Fibroblast of skin of right biceps (primary cell): ENCODE measurements at places on chromosomes 12 and 14.

- DNase-seq: peak; percentile 48
Observed at GRCh38 chr12:3727877-3728632, 24.9 kb downstream of the CRACR2A start.

DNA sequence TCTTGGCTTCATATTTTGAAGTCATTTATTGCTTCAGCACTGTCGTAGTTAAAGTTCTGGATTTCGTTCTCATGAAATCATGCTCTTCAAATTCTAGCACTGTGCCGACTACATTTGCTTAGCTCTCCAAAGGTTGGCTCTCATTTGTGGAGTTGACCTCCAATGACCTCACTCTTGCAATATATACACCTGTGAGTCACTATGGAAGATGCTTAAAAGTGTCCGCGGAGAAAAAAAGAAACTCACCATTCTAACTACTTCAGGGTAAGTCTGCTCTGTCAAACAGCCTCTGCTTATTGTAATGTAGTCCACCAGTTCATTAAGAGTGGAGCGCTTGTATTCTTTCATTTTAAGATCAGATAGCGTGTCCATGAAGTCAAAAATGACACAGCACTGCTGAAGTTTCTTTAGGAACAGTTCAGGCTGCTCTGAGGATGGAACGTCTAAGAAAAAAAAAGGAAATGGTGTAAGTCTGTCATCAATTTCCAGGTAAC lies 89.7 kb downstream of the PPP2R5E start:
- no peak for DNase-seq

- no peak for DNase-seq
Observed at GRCh38 chr14:68269136-68269927, 449.8 kb downstream of the RAD51B start.

DNA sequence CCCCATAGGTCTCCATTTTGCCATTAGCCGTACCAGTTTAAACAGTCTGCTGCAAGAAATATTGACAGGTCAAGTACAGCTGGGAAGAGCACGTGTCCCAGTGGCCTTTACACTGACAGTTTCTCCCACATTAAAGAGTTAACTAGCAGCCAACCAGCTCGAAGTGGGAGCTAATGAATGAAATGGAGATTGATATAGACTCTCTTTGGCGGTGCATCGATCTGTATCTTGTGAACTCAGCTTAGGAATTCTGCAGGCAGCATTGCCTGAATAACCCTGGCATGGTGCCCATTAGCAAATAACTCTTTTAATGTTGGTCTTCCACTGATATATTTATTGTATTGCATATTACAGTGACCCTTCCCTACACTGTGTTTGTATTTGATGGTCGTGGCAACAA lies 319.4 kb downstream of the EGLN3 start:
- no peak for DNase-seq

DNA sequence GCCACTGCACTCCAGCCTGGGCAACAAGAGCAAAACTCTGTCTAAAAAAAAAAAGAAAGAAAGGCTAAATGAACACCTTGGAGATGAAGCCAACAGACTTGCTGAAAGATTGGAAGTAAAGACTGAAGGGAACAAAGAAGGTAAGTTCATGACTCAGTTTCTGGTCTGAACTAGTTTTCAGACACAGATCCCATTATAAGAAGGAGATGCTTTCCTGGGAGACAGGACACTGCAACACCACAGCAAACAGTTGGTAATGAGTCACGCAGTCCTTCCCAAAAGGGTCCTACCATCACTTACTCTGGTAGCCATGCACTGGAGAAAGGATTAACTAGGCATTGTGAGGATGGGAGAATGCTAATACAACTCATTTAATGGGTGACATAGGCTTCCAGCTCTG lies 97.2 kb downstream of the SSPN start:
- no peak for DNase-seq

GRCh38 chr12:59282999-59283398 lies 312.8 kb upstream of the SLC16A7 start:
- no peak for DNase-seq

GRCh38 chr14:94103554-94104150 lies 6.9 kb upstream of the IFI27 start:
- DNase-seq: no peak

DNA sequence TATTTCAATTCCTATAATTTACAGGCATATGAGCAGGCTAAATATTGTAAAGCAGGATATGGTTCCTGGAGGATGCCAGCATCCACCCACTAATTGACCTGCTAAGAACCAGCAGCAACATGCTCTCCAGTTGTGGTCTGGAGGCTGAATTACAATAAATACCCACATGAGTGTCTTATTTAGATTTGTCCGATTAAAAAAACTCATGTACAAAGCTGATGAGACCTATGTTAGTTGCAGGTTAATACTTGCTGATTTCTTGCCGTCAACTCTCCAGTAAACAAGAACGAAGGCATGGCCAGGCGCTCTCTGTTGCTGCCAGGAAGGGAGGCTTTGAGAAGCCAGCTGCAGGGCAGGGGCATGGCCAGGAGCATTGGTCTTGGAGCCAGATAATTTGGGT lies 169.3 kb upstream of the PRICKLE1 start:
- no peak for DNase-seq

GRCh38 chr12:117502633-117503032 lies 141.2 kb upstream of the NOS1 start:
- no peak for DNase-seq

DNA sequence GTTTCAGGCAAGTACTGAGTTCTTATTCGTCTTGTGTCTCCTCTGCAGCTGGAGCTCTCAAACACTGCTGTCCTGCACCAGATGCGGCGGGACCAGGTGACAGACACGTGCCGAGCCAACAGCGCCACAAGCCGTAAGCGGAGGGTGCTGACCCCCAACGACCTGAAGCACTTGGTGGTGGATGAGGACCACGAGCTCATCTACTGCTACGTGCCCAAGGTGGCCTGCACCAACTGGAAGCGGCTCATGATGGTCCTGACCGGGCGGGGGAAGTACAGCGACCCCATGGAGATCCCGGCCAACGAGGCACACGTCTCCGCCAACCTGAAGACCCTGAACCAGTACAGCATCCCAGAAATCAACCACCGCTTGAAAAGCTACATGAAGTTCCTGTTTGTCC lies 201.2 kb downstream of the SLC41A2 start:
- DNase-seq: no peak

GRCh38 chr12:42804928-42805327 lies 215.4 kb upstream of the PRICKLE1 start:
- no peak for DNase-seq
